CD8-positive, alpha-beta memory T cell (primary cell): ENCODE measurements at places on chromosomes 3 and 15. TPM values are rescaled to one million over a fixed set of nuclear protein-coding genes. Genes with fewer than 3 reads are reported as not detected.

AMIGO3 gene
- 1.5 TPM for polyA plus RNA-seq

SERPINI2 gene
- not detected for polyA plus RNA-seq

DNA sequence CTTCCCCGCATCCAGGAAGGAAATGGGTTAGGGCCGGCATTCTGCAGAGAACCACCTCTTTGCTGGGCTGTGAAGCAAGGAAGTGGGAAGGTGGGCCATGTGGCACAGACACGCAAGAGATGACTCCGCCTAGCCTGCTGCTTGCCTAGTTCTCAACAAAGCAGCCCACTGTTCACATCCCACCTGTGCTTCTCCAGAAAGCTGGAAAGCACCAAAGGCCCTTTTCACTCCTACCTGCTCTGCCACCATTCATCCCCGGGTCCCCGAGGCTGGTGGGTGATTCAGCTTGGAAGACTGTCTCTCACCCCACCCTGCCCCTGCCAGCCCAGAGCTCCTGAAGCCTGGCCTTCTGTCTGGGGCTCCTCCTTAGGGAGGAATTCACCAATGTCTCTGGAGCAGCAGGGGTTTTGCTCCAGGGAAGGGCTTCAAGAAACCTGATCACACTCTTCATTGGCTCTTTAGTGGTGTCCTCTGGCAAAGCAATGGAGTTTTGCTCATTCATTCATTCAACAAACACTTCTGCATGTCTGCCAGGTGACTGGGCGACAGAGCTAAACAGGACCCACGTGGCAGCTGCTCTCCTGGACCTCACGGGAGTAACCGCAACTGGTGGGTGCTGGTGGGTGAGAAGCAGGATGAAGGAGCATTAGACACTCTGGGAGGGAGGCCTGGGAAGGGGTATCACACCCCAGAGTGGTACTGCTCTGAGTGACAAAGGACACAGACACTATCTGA, 145.4 kb upstream of the TLE3 start:
- DNase-seq: no peak

DPH6 gene
- 17.0 TPM for polyA plus RNA-seq

- DNase-seq: no peak
Observed at GRCh38 chr15:41495736-41496599, 2.3 kb downstream of the ITPKA start.

SHISA5 gene
- polyA plus RNA-seq: 470 TPM

DNA sequence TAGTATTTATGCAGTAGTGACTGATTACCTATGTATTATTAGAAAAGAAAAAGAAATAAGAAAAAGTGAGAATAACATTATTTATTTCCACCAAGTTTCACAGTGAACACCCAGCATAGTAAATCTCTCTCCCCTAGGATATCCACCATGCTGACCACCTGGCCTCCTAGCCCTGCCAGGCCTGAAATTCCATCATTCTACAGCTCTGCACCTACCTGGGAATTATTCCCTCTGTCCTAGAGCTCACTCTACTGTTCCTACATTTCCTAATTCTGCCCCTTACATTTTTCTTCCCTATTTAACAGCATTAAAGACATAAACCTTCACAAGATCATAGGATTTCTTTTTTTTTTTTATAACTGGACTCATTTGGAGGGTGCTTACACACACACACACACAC, 525.3 kb upstream of the PPP2R3A start:
- DNase-seq: no peak

CELSR3 gene
- polyA plus RNA-seq: 0.41 TPM

RNF168 gene
- polyA plus RNA-seq: 12.9 TPM

ST8SIA2 gene
- polyA plus RNA-seq: not detected

CEMIP gene
- not detected for polyA plus RNA-seq

- no peak for DNase-seq
Observed at GRCh38 chr15:98174286-98174685, 213.8 kb downstream of the ARRDC4 start.

DNA sequence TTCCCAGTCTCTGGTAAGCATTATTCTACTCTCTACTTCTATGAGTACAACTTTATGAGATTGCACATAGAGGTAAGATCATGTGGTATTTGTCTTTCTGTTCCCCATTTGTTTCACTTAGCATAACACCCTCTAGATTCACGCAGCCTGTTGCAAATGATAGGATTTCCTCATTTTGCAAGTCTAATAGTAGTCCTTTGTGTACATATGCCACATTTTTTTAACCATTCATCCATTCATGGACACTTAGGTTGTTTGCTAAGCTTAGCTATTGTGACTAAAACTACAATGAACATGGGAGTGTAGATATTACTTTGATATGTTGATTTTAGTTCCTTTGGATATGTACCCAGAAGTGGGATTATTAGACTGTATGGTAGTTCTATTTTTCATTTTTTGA, 717.9 kb upstream of the ALCAM start:
- no peak for DNase-seq

GRCh38 chr3:148903022-148903442, 37.9 kb downstream of the CPA3 start:
- no peak for DNase-seq
